ENCODE measurements at places on chromosomes 5 and 9.

- no peaks in the 10 kb centered on the region for H3K36me3 ChIP-seq
- DNase-seq, result no peak
- no peak overlapping the region for H3K27ac ChIP-seq
- H3K4me3 ChIP-seq, result no peak overlapping the region
Observed at GRCh38 chr9:93183131-93183662, 742 bp upstream of the WNK2 start.

GRCh38 chr9:32069169-32069813 lies 315.2 kb upstream of the ACO1 start:
- H3K4me3 ChIP-seq, result no peak overlapping the region
- no peak overlapping the region for H3K27ac ChIP-seq
- H3K27me3 ChIP-seq, result no peaks in the 10 kb centered on the region
- no peaks in the 10 kb centered on the region for H3K4me1 ChIP-seq

- H3K27me3 ChIP-seq, result no peaks in the 10 kb centered on the region
- no peak overlapping the region for H3K4me3 ChIP-seq
- peaks cover 23% of the 10 kb centered on the region for H3K4me1 ChIP-seq
- H3K27ac ChIP-seq, result peak overlapping the region; percentile 60
- DNase-seq, result peak; percentile 87
Observed at GRCh38 chr9:120475341-120475740, 104.6 kb downstream of the CDK5RAP2 start.

GRCh38 chr9:88816141-88816540 lies 175.1 kb upstream of the S1PR3 start:
- H3K27me3 ChIP-seq, result no peaks in the 10 kb centered on the region
- peak; percentile 96 for DNase-seq
- peak overlapping the region; percentile 67 for H3K27ac ChIP-seq

- H3K27me3 ChIP-seq, result no peaks in the 10 kb centered on the region
- no peaks in the 10 kb centered on the region for H3K4me1 ChIP-seq
- H3K4me3 ChIP-seq, result no peak overlapping the region
Observed at GRCh38 chr5:16480821-16481538, 15.4 kb upstream of the ZNF622 start.

GRCh38 chr5:24909210-24909609 lies 264.4 kb upstream of the CDH10 start:
- no peaks in the 10 kb centered on the region for H3K36me3 ChIP-seq
- no peaks in the 10 kb centered on the region for H3K4me1 ChIP-seq
- no peak overlapping the region for H3K27ac ChIP-seq
- no peaks in the 10 kb centered on the region for H3K27me3 ChIP-seq

- no peaks in the 10 kb centered on the region for H3K36me3 ChIP-seq
- no peak overlapping the region for H3K27ac ChIP-seq
- H3K4me1 ChIP-seq, result no peaks in the 10 kb centered on the region
Observed at GRCh38 chr5:13740471-13740870, 204.0 kb downstream of the DNAH5 start.

GRCh38 chr5:32232441-32233219 lies 58.5 kb upstream of the GOLPH3 start:
- peaks cover 8% of the 10 kb centered on the region for H3K36me3 ChIP-seq
- no peak overlapping the region for H3K27ac ChIP-seq
- H3K4me1 ChIP-seq, result peaks cover 22% of the 10 kb centered on the region
- H3K4me3 ChIP-seq, result no peak overlapping the region
- no peaks in the 10 kb centered on the region for H3K27me3 ChIP-seq
- DNase-seq, result peak; percentile 39

DNA sequence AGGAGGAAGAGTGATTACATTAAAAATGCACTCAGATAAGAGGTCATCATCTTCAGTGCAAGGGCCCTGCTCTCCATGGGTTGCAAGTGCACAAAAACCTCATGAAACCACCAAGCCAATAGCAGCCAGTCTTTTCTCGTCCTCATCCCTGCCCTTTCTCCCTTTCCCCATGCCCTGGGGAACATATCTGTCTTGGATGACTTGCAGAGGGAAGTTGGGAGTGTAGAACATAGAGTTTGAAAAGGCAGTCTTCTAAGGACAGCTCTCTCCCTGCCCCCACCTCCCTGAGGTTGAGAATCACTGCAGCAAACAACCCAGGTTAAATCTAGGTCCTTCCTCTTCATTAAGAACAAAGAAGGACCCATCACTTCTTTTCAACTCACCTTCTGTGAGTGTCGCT lies 22.0 kb downstream of the DDX31 start:
- H3K4me1 ChIP-seq, result peaks cover 24% of the 10 kb centered on the region
- peak overlapping the region; percentile 27 for H3K4me3 ChIP-seq
- peaks cover 70% of the 10 kb centered on the region for H3K36me3 ChIP-seq
- no peaks in the 10 kb centered on the region for H3K27me3 ChIP-seq
- H3K27ac ChIP-seq, result peak overlapping the region; percentile 96

DNA sequence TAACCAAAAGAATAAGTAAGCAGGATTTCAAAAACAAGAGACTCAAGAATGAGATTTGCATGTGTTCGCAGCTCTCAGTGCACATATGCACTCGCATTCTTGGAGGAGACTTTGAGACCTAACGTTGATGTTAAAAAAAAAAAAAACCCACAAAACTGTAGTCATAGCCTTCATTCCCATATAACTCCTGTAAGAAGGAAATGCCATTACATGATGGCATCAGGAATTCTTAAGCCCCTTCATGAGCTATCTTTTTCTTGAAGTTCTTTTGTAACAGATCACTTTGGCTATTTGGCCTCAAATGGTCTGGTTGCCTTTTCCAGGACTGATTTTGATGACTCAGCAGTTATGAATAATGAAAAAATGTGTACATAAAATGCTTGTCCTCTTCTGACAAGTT lies 113.8 kb downstream of the ALDH1A1 start:
- H3K4me3 ChIP-seq, result no peak overlapping the region
- no peaks in the 10 kb centered on the region for H3K36me3 ChIP-seq
- H3K27me3 ChIP-seq, result no peaks in the 10 kb centered on the region

- peak; percentile 10 for DNase-seq
- H3K4me1 ChIP-seq, result no peaks in the 10 kb centered on the region
- H3K27me3 ChIP-seq, result no peaks in the 10 kb centered on the region
- no peak overlapping the region for H3K4me3 ChIP-seq
Observed at GRCh38 chr9:27019589-27019988, 14.1 kb upstream of the LRRC19 start.

DNA sequence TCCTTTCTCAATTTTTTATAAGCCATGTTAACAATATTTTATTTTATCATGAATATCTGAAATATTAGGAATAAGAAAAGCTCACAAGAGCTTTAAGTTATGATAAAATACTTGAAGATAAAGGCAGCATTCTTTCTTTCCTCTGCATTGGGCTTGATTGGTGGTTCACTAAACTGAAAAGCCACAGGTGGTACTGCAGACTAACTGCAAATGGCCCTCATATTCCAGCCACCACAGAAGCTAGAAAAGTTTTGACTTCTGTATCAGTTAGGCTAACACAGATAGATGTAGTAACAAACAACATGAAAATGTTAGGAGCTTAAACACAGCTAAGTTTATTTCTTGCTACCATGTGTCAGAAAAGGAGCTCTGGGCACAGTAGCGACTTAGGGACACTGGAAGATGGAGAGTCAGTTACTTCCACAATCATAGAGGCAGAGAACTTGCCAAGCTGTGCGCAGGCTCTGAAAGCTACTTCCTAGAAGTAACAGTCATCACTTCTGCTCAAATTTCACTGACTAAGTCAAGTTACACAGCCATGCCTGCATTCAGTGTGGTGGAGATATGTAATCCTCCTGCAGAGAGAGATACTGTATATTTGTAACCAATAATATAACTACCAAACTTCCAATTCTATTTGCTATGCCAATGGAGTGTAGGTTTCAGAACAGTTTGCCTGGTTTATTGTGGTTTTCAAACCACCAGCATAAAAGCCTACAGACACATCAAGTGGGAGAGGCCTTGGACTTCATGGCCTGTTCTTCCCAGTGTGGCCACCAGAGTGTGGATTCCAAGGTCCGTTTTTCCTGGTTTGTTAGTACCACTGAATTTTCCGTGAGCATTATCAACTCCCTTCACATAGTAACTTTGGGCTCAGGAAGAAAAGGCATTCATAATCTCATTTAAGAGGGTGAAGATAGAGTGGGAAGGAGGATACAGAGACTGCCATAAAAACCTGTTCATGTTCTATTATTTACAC lies 268.3 kb downstream of the PJA2 start:
- no peaks in the 10 kb centered on the region for H3K4me1 ChIP-seq
- DNase-seq, result peak; percentile 15
- no peaks in the 10 kb centered on the region for H3K27me3 ChIP-seq
- H3K36me3 ChIP-seq, result no peaks in the 10 kb centered on the region
- no peak overlapping the region for H3K27ac ChIP-seq

DNA sequence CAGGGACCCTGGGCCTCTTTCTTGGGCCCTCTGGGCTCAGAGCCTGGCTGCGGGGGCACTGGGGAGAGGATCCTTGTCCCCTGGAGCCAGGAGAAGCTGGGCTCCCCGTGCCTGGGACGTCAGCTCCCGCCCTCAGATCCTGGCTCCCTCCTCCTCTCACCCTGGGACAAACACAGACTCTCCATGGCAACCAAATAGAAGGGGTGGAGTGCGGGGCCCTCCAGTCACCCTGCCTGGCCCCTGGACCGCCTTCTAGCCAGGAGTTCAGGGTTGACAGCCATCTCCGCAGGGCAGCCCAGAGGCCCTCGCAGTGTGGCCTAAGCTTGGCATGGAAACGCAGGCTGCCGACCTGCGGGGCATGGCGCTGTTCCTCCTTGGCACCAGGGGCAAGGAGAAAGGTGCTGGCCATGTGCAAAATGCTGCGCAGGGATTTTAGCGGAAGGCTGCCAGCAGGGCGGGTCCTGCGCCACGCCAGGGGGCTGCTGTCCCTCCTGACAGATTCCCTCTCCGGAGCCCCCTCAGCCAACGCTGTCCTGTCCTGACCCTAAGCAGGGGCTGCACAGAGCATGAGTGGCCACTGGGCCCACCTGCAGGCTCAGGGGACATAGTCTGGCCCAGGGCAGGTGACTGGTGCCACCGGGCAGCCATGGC lies 1.0 kb downstream of the ZDHHC11 start:
- H3K27me3 ChIP-seq, result peaks cover 12% of the 10 kb centered on the region
- no peak overlapping the region for H3K4me3 ChIP-seq
- no peaks in the 10 kb centered on the region for H3K36me3 ChIP-seq
- no peaks in the 10 kb centered on the region for H3K4me1 ChIP-seq
- no peak for DNase-seq

GRCh38 chr9:103928442-103928841 lies 165.7 kb upstream of the SMC2 start:
- no peaks in the 10 kb centered on the region for H3K36me3 ChIP-seq
- H3K27me3 ChIP-seq, result no peaks in the 10 kb centered on the region
- no peak overlapping the region for H3K27ac ChIP-seq
- H3K4me3 ChIP-seq, result no peak overlapping the region
- H3K4me1 ChIP-seq, result no peaks in the 10 kb centered on the region
- DNase-seq, result no peak

DNA sequence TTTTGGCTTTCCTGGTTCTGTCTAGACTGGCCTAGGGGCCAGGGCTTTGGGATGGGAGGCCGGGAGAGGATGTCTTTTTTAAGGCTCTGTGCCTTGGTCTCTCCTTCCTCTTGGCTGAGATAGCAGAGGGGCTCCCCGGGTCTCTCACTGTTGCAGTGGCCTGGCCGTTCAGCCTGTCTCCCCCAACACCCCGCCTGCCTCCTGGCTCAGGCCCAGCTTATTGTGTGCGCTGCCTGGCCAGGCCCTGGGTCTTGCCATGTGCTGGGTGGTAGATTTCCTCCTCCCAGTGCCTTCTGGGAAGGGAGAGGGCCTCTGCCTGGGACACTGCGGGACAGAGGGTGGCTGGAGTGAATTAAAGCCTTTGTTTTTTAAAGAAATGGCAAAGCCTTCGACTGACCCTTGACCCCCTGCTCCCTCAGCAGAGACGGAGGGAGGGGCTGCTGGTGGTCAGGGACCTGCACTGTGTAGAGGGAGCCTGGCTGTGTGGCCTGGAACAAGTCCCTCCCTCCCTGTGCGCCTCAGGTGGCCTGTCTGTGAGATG lies 11.1 kb downstream of the FPGS start:
- H3K4me1 ChIP-seq, result no peaks in the 10 kb centered on the region
- no peaks in the 10 kb centered on the region for H3K27me3 ChIP-seq
- no peak overlapping the region for H3K27ac ChIP-seq
- H3K36me3 ChIP-seq, result peaks cover 11% of the 10 kb centered on the region

DNA sequence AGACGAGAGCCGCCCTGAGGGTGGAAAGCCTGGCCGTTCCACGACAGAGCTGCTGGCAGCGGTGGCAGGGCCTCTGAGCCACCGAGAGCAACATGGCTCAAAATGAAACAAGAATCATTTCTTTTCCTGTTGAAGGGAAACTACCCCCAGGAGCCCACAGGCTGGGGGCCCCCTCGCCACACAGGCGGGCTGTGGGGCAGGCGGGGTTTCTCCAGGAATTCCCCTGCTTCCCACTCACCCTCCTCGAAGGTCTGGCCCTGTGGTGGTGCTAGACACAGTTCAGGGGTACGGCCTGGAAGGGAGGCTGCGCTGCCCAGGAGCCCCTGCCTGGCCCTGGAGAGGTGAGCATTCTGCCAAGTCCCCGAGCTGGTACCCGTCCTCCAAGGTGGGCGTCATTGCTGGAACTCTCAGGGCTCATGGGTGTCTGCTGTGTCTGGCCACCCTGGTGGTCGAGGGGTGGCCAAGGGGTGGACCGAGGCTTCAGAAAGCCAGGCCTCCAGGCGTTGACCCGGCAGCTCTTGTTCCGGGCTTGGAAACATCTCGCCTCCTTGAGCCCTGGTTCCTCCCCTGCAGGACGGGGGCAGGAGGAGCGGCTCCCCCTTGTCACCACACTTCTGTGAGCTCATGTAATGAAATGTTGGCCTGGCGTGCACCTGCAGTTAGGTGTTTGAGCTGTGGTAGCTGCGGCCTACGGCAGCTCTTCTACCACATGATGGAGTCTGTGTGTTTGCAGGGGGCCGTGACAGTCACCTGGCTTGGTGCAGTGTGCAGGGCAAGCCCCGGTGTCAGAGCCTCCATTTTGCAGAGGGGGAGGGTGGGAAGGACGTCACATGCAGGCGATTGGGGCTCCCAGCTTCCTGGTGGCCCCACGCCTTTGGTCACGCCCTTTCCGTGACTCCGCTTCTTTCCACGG lies 65.3 kb downstream of the RXRA start:
- no peak for DNase-seq
- no peaks in the 10 kb centered on the region for H3K27me3 ChIP-seq
- peaks cover 8% of the 10 kb centered on the region for H3K4me1 ChIP-seq
- no peaks in the 10 kb centered on the region for H3K36me3 ChIP-seq

GRCh38 chr5:72954389-72954788 lies 1.5 kb upstream of the FCHO2 start:
- no peaks in the 10 kb centered on the region for H3K36me3 ChIP-seq
- no peak for DNase-seq
- H3K27ac ChIP-seq, result peak overlapping the region; percentile 11
- no peaks in the 10 kb centered on the region for H3K27me3 ChIP-seq
- H3K4me3 ChIP-seq, result no peak overlapping the region
- H3K4me1 ChIP-seq, result peaks cover 32% of the 10 kb centered on the region

DNA sequence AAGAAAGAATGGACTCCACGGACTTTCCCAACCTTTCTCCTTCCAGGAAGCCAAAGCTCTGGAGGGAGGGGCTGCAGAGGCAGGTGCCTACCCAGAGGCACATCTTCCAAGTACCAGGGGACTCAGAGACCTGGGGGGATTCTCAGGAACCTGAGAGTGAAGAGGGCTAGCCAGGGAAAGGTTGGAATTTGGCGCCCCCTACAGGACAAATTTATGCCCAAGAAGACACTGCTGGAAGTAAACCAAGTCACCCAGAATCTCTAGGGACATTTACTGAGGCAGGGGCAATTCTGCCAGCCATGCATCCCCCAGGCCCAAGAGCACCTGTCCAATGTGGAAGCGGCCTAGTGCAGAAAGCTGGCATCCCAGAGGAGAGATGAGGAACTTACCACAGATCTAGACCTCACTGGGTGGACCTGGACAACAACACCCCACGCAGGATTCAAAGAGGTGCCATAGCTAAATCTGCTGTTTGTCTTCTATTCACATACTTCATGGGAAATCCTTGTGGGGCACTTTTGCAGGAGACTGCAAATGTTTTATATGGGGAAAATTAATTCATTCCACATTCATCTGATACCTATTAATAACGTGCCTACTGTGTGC lies 25.9 kb upstream of the IDNK start:
- no peak for DNase-seq
- H3K27ac ChIP-seq, result no peak overlapping the region
- no peak overlapping the region for H3K4me3 ChIP-seq
- no peaks in the 10 kb centered on the region for H3K4me1 ChIP-seq
